ENCODE measurements at places on chromosomes 4 and X. TPM values are rescaled to one million over a fixed set of nuclear protein-coding genes. Genes with fewer than 3 reads are reported as not detected.
A peak's percentile ranks its signal among the peaks of the same experiment; 100 is the strongest.

Gene ETDA
- not detected for total RNA-seq

- H3K4me1 ChIP-seq = no peaks in the 10 kb centered on the region
- H3K36me3 ChIP-seq = no peaks in the 10 kb centered on the region
- peak; percentile 63 for DNase-seq
Observed at GRCh38 chr4:143667461-143667860, 33.0 kb downstream of the FREM3 start.

- no peak overlapping the region for H3K4me3 ChIP-seq
- H3K27ac ChIP-seq = no peak overlapping the region
- no peaks in the 10 kb centered on the region for H3K4me1 ChIP-seq
Observed at GRCh38 chr4:38811297-38811696, 6.7 kb upstream of the TLR1 start.

DNA sequence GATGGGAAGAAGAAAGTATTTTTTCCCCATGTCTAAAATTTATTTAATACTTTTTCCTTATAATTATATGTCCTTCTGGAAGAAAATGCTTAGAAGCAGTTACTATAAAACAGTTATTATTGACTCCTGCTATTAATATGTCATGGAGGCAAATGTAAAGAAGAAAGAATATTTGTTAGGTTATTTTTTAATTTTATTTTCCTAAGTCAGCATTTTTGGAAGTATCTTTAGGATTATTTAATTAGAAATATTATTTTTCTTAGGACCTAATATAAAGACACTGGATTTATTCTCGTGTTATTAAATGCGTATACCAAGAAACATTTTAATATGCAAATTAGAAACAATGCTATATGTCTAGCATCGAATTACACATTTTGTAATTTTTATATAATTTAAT, 687.7 kb downstream of the TRAM1L1 start:
- H3K4me1 ChIP-seq = no peaks in the 10 kb centered on the region
- H3K36me3 ChIP-seq = no peaks in the 10 kb centered on the region
- H3K27me3 ChIP-seq = no peaks in the 10 kb centered on the region
- no peak overlapping the region for H3K4me3 ChIP-seq
- no peak overlapping the region for H3K27ac ChIP-seq

DNA sequence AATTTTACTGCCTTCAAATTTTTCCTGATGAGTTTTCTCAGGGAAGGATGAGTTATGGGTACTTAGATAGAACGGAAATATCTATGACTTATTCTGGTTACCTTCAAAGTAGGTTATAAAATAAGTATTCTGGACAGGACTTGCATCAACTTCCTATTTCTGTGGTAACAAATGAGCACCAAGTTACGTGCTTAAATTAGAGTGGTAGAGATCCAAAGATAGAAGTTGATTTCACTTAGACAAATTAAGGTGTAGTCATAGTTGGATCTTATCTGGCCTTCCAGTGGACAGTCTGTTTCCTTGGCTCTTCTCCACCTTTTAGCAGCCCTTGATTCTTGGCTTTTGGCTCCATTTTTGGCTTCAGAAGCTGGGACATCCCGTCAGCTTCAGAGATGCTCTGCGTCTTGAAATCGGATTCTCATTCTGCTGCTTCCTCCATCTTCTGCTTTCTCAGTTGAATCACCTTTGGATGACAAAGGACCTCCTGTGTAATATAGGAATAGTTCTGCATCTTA, 109.9 kb downstream of the ZNF518B start:
- no peak overlapping the region for H3K27ac ChIP-seq
- H3K4me1 ChIP-seq = no peaks in the 10 kb centered on the region
- H3K27me3 ChIP-seq = no peaks in the 10 kb centered on the region
- no peak for DNase-seq

DNA sequence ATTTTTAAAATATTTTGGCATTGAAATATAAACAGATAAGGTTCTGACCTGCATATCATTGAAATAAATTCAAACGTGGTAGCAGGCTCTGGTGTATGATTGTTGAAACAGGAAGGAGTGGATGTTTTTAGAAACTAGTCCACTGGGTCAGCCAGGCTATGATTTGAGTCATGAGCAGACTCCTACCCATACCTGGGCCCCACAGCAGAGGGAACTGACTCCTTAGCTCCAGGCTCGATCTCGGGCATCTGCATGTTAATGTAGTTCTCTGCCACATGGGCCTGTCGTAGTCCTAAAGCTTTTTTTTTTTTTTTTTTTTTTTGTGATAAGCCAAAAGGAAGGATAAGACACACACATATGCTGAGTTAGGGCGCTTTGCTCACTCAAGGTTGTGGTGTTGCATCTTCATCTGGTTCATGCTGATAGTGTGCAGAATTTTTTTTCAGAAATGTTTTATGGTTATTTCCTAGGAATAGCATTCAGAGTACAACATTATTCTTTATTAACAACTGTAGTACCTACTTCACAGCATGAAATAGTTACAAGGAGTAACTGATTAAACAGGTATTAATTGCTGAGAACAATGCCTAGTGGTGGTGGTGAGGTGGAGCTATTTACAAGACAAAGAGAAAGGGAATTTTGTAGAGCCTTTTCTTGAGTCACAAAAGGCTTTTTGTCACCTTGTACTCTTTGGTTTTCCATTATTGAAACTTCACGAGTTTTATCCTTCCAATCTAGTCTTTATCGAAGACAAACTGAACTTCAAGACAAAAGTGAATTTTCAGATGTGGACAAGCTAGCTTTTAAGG, 27.3 kb downstream of the OFD1 start:
- no peak for DNase-seq
- peaks cover 6% of the 10 kb centered on the region for H3K27me3 ChIP-seq
- H3K27ac ChIP-seq = no peak overlapping the region
- no peak overlapping the region for H3K4me3 ChIP-seq

DNA sequence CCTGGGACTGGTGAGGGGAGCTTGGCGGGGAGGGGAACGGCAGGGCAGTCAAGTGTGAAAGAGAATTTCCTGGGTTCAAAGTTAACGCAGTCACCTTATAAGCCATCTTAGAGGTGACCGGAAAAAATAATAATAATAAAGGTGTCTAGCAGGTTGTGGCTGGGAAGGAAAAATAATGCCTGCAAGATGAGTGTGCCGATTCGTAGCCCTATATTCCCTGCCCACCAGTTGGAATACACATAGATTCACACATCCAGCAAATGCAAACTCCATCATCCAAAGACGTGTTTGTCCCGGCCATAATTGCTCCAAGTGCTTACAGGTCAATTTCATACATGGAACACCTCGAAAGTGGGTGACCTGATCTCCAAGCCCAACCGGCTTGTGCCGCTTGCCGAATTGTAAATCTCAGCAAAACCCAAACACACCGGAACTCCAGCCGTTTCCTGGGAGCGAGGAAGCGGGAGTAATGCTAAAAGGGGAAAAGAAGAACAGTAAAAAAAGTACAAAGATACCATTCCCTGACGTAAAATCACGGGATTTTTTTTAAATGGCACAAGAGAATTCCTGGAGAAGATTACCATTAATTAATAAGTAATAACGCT, 1.3 kb upstream of the FAT1 start:
- peak overlapping the region; percentile 83 for H3K4me3 ChIP-seq
- no peak for DNase-seq
- H3K27me3 ChIP-seq = no peaks in the 10 kb centered on the region

Data from heart left ventricle (tissue), 16 donors.